ENCODE measurements at places on chromosomes 5 and 9.

- DNase-seq: no peak
Measured at GRCh38 chr5:123367739-123368138, 55.5 kb downstream of the CEP120 start.

DNA sequence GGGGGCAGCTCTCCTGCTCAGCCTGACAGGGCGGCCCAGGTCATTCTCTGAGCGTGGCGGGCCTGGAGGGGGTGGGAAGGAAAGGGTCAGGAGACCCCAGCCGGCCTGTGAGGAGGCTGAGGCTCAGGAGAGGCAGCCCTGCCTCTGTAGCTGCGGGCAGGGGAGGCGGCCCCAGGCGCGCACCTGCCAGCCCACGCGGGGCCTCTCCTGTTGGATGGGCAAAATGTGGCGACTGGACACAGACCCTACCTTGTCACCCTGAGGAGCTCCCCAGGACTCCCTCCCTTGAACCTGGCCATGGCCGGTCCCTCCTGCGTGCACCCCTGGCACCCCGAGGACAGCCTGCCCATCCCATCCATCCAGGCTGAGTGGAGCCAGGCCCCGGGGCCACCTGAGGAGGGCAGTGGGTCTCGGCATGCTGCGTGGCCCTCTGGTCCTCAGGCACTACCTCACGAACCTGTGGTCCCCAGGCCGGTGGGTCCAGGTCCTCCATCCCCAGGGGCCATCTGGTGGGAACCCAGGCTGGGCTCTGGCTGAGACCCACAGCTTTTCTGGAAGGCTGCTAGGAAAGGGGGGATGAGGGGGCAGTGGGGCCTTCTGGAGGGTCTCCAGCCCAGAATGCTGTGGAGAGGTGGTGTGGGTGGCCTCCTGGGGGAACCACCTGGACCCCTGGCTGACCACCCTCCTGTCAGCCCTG lies 15.1 kb upstream of the NRARP start:
- no peak for DNase-seq

GRCh38 chr9:16309082-16309468 lies 561.4 kb downstream of the BNC2 start:
- DNase-seq: no peak

GRCh38 chr5:127660047-127660733 lies 11.3 kb downstream of the CTXN3 start:
- DNase-seq: no peak

DNA sequence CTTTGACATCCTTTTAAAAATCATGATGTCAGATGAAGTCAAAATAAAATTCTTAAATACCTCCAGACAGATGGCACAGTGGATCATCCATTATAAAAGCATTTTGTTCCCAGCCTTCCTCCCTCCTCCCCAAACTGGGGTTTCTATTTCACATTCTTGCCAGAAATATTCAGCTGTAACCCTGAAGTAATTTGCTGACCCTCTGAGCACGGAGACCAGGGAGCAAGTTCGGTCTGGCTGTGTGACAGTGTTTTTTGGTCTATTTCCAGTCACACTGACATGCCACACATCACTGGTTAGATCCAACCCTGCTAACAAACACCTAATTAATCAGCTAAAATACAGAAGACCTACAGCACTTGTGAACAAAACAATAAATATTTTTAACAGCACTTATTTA lies 126.2 kb upstream of the DMRT1 start:
- DNase-seq: no peak

Data from stimulated activated CD4-positive, alpha-beta T cell treated with anti-CD3 and anti-CD28 coated beads, Interleukin-15, amount 100 ng/mL, for 48 hours (primary cell).